ENCODE measurements at places on chromosomes 7 and 10.

- DNase-seq: no peak
These were observed 91.2 kb upstream of the WNT16 start for GRCh38 chr7:121237601-121238000.

DNA sequence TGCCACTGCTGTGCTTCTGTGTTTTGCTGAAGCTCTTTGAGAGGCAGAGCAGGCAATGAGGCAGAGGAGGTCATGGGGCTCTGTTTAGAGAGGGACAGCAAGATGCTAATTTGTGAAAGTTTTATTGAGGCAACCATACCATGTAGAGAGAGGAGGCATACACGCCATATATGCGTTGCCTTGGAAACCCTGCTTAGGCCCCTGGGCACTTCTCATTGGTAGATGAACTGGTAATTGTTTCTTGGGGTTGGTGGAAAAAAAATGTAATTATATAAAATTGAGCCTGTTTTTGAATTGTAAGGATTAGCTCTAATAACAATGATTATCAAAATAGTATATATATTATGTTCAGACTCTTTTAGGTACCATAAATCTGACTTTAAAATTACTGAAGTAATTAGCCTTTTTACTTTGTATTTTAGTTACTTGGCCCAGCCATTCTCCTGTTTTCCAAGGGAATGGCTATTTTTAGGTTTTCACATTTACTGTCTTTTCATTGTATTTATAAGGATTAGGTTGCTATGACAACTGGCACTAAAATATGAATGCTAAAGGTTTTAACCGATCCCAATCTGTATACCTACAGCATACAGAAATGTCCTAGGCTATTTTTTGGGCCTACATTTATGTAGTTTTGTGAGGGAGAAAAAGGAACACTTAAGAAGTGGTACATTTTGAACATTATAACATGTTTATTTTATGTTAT lies 52.4 kb downstream of the BZW2 start:
- DNase-seq: no peak

GRCh38 chr7:28201131-28201530 lies 20.5 kb upstream of the JAZF1 start:
- no peak for DNase-seq

GRCh38 chr10:15632456-15633091 lies 87.1 kb downstream of the ITGA8 start:
- DNase-seq: no peak

DNA sequence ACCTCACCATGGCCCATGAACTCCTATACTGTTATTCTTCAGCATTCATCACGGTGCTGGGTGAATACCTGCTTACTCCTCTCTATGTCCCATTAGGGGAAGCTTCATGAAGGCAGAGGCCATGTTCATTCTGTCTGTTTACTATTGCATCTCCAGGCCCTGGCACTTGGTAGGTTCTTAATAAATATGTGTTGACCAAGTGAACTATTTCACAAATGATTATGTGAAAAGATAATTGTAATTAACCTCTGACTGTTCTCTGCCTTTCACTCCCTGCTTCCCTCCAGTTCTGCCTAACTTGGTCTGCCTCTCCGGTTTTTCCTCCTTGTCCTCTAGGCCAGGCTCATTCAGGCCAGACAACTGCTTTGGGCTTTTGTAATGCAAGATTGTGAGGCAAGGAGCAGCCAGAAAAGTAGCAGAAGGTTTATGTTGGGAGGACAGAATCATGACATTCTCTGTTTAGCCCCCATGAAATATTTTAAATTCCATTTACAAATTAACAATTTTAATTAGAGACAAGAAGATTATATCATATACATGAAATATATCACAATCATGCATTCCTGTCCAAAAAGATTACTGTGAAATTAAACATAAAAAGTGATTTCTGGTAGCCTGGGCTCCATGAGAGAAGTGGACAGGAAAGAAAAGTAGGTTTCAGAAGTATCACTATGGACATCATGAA lies 42.1 kb upstream of the PLXNA4 start:
- DNase-seq: no peak

DNA sequence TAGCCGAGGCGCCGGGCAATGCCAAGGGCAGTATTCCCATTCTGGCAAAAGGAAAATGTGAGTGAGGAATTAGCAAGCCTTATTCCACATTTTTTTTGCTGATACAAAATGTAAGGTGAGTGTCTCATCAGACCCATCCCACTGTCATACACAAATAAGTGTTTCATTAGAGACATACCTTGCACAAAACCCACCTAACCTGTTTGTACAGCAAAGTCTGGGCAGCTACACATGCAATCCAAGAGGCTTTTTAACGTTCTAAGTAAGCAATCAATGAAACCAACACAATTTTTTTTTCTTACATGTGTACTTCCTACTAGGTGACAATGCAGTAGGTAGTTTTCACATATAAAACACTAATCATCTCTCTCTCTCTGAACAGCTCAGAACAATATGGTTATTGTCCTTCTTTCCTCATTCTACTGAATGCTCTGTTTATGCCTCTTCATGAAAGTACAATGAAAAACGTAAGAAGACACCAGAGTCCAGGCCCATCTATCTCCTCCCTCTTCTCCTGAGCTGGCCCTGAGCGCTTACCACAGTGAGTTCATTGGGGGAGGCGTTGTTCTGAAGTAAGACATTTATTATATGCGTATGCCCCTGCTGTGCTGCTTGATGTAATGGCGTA lies 217.2 kb downstream of the ANK3 start:
- no peak for DNase-seq

GRCh38 chr7:35670856-35671569 lies 23.9 kb downstream of the HERPUD2 start:
- no peak for DNase-seq

GRCh38 chr10:58807629-58808022 lies 295.0 kb downstream of the BICC1 start:
- no peak for DNase-seq

DNA sequence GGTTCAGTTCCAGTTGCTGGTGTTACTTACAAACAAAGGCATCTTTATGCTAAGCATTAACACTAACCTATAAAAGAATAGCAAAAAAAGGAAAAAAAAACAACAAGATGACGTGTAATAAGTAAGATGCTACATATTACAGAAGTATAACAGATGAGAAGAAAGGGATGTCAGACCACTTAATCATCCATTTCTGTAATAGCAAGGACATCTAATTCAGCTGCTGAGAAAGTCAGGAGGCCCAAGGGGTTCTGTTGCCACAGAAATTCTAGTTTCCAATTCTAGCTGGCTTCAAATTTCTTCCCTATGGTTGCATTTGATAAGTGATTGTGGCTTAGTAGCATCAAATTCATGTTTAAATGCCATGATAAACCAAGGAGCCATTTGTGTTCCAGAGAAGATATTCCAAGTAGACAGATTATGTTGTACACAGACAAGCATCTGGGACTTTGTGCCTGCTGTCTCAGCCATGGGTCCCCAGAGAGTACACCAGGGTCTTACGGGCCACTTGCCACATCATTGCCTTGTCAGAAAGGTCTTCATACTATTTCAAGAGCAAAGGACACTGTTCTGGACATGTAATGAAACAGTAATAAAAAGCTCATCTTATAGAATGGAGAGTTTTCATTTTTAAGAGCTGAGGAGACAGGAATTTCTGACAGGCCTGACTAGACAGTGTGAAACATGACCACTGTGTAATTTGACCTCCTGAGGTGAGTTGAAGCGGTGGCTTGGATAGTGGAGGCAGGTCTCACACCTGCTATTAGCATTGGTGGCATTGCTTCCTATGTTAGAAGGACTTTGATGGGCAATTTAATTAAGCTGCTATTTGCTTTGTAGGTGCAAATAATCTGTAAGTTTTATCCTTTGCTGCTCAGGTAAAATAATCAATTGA lies 4.2 kb upstream of the ASB4 start:
- no peak for DNase-seq

- DNase-seq: no peak
These were observed 24.3 kb upstream of the KCNIP2 start for GRCh38 chr10:101867931-101868330.

DNA sequence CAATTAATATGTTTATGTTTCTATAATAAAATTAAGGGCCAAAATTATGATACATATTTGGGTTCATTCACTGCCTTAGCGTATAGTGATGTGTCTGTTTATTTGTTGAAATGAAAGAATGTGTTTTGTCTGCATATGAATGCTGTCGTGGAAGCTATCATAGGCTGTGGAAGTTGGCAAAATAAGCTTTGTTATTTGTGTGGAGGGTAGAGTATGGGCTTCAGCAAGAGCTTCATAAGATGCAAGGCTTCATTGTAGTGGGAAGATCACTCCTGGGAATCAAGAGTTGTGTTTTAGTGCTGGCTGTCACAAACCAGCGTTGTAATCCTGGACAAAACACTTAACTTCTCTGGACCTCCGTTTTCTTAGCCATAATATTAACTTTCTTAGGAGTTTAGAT lies 2.5 kb downstream of the SLK start:
- no peak for DNase-seq

GRCh38 chr10:110525349-110526260 lies 27.9 kb downstream of the DUSP5 start:
- DNase-seq: no peak

GRCh38 chr10:71277914-71278665 lies 41.0 kb upstream of the SLC29A3 start:
- DNase-seq: no peak

GRCh38 chr10:12980713-12981306 lies 20.7 kb downstream of the CCDC3 start:
- no peak for DNase-seq

GRCh38 chr10:75611993-75612372 lies 180.6 kb downstream of the LRMDA start:
- DNase-seq: no peak

DNA sequence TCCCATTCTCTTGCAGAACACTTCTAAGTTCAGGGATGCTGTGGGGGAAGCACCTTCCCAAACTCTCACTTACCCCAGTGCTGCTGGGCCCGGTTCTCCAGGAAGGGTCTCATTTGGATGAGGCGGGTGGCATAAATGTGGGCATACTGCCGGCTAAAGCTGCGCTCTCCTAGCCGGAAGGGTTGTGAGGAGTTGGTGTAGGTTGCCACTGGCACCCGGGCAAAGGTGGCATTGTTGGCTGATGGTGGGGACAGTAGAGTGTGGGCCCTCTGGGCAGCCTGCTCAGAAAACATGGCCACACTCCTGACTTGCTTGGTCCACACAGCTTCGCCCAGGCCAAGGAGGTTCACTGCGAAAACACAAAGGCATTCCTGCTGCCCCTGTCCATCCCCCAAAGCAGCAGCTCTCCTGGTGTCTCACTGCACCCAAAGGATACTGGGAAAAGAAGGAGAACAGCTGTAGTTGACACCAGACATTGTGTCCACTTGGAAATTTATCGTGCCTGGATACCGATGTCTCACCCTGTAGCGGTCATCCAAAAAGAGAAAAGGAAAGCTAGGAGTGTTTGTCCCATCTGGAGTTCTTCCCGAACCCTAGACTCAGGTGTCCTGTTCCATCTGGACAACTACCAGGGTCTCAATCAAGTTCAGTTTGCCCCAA lies 1.5 kb downstream of the POLD2 start:
- no peak for DNase-seq

DNA sequence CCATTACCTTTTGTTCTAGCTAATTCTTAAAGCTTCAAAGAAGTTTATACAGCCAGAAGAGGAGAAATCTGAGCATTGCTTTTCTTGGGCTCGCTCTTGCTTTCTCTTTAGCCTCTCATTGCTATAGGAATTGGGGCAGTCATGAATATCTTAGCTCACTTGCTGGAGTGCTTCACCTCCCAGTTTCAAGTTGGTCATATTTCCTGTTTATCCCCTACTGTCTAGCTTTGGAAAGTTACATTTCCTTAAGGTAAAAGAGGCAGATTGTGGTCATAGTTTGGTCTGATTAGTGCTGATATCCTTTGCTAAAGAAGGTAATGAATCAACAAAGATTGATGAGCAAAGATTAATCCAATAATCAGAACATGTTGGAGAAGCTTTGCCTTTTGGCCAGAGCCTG lies 77.7 kb upstream of the GLI3 start:
- DNase-seq: no peak

GRCh38 chr7:85226361-85227085 lies 39.7 kb upstream of the SEMA3D start:
- DNase-seq: no peak

GRCh38 chr10:68611227-68611626 lies 51.1 kb downstream of the TET1 start:
- DNase-seq: no peak

DNA sequence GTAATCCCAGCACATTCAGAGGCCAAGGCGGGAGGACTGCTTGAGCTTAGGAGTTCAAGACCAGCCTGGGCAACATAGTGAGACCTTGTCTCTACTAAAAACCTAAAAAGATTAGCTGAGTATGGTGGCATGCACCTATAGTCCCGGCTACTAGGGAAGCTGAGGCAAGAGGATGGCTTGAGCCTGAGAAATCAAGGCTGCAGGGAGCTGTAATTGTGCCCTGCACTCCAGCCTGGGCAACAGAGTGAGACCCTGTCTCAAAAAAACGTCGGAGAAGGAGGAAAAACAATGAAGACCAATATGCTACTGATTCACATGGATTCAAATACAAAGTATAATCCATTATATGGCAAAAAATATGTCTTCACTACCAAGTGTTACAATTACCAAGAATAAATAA lies 13.6 kb downstream of the ZC3HAV1L start:
- no peak for DNase-seq

GRCh38 chr7:156156734-156157408 lies 344.6 kb upstream of the SHH start:
- no peak for DNase-seq

DNA sequence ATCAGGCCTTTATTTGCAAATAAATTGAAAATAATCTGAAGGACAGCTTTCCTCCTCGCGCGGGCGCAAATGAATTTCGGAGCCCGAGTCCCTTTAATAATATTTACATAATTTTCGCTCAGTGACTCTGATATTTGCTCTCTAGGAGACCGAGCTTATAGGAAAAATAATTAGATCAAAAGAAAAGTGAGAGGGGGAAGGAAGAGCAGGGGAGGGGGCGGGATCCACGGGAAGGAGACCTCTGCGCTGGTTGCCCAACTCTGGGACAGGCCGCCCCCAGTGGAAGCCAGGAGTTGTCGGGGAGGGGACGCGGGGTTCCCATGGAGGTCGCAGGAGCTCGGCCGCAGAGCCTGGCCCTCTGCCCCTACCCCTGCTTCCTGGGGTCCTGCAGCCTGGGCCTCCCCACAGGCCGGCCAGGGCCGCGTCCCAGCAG lies 5.8 kb downstream of the UNCX start:
- no peak for DNase-seq

GRCh38 chr10:86878983-86879713 lies 78.3 kb downstream of the MMRN2 start:
- DNase-seq: no peak

Measured in stimulated activated CD4-positive, alpha-beta T cell treated with anti-CD3 and anti-CD28 coated beads, Interleukin-12 subunit alpha, Interleukin-12 subunit beta, amount 100 ng/mL, for 4 hours (primary cell).